ENCODE measurements at places on chromosomes 1 and 21.

DNA sequence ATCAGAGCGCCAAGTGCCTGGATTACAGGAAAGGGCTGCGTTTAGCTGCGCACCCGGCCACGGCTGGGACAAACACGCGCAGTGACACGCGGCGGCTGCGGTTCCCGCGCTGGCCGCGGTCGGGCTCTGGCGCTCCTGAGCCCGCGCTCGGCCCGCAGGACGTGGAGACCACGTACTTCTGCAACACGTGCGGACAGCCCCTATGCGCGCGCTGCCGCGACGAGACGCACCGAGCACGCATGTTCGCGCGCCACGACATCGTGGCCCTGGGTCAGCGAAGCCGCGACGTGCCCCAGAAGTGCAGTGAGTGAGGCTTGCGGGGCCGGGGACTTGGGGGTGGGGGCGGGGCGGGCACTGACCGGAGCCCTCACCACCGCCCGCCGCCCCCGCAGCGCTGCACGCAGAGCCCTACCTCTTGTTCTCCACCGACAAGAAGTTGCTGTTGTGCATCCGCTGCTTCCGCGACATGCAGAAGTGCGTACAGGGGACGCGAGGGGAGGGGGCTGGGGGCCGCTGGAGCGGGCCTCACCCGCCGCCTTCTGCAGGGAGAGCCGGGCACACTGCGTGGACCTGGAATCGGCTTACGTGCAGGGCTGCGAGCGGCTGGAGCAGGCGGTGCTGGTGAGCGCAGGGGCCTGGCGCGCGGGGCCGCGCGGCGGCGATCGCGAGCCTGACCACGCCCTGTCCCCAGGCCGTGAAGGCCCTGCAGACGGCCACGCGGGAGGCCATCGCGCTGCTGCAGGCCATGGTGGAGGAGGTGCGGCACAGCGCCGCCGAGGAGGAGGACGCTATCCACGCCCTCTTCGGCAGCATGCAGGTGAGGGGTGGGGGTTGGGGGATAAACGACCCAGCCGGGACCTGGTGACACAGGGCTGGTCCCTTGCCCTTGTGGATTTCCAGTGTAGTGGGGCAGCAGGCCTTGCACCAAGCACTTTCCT lies 3.1 kb downstream of the RNF207 start:
- no peak for DNase-seq

GRCh38 chr1:48493041-48493440 lies 21.0 kb upstream of the SPATA6 start:
- DNase-seq = no peak

- no peak for DNase-seq
Measured at GRCh38 chr1:239944666-239945065, 147.0 kb upstream of the FMN2 start.

DNA sequence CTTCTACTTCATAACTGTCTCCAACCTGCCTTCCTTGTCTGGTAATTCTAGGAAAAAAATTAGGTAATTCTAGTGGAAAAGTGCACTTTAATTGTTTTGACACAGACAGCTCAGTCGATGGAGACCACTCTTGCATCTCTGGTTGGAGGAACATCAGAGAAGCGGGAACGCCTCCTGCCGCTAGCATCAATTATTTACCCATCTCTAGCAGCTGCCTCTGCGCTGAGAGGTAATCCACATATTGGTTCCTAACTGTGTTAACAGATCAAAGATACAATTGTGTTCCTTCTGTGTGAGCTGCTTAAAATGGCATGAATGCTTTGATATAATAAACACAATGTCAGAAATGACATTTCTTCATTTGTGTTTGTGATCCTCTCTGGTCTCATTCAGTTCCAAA lies 33.3 kb downstream of the C2CD2 start:
- no peak for DNase-seq

DNA sequence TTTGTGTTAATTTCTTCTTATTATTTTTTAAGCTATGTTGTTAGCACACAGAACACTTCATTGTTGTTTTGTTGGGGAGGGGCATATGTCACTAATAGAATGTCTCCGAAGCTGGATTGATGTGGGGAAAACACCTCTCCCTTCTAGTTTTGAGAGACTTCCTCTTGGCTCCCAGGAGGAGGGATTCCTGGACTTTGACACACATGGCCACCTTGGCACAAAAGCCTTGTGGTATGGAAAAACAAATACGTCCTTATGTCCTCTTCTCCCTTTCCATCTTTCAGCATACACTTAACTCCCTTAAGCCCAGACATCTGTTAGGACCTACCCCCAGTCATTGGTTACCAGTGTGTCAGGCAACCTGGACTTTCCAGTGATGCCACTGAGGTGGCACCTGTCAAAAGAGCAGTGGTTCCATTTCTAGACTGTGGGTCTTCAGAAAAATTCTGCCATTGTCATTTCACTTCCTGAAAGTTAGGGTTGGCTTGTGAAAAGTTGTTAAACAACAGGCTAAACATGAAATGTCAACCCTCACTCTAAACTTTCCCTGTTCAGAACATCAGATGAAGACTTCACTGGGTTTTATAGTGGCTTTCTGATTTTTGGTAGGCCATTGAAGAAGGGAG lies 12.5 kb upstream of the ABCB10 start:
- DNase-seq = no peak

- DNase-seq = no peak
Measured at GRCh38 chr1:87513255-87513654, 184.6 kb downstream of the LMO4 start.
